ENCODE measurements at places on chromosomes 2 and 18.

GRCh38 chr2:125684256-125684655, 971.7 kb upstream of the GYPC start:
- DNase-seq = no peak

GRCh38 chr2:23495661-23496114, 110.7 kb downstream of the KLHL29 start:
- DNase-seq = no peak

- DNase-seq = no peak
These were observed 332.8 kb downstream of the TXNL1 start for GRCh38 chr18:56305583-56305982.

DNA sequence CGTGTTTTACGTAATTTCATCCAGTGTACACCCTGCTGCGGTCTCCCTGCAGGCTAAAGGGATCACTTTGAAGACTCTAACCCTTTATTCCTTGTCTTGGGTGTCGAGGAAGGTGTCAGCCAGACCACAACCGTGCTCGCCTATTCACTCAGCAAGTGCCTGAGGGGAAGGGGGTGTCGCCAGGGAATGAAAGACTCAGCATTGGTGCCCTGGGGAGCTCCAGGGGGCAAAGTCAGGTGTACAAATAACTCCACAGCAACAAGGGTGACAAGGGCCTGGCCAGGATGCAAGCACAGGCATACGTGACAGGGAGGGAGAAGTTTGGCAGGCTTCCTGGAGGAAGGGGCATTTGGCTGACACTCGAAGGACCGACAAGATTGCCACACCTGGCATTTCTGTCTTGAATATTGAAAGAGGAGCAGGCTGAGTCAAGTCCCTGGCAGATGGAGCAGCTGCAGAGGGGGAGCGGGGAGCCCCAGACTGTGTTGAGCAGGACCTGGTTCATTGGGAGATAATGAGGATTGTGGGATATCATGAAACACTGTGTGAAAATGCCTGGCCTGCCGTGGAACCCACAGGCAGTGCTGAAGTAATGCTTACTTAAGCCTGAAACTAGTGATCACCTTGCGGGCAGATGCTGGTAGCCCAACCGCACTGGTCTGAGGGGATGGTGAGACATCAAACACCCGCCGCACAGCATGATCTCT, 93.9 kb downstream of the RHOB start:
- DNase-seq = no peak
